ENCODE measurements at places on chromosomes 4 and X.

- no peak for DNase-seq
These were observed 994.0 kb downstream of the ARAP2 start for GRCh38 chr4:35250331-35250730.

GRCh38 chrX:13533726-13534125, 35.7 kb upstream of the EGFL6 start:
- no peak for DNase-seq

DNA sequence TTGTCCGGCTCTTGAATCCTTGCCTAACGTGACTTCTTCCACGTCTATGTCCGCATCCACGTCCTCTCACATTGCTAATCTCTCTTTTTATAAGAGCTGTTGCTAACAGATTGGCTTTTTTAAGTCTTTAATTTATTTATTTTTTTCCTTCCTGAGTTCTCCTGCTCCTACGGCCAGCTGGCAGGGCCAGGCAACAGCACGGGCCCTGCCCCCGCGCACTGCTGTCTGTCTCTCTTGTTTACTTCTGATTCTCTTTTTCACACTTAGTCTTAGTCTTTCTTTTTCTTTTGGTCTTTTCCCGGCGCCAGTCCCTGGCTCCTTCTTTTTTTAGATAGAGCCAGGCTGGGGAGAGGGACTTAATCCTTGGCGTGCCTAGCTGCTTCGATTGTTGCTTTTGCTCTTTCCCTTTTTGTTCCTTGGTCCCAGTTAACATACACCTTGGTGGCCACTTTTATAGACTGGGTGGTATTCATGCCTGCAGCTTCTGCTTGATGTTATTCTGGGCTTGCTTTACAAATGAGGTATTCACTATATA, 53.2 kb upstream of the RBMX start:
- no peak for DNase-seq

DNA sequence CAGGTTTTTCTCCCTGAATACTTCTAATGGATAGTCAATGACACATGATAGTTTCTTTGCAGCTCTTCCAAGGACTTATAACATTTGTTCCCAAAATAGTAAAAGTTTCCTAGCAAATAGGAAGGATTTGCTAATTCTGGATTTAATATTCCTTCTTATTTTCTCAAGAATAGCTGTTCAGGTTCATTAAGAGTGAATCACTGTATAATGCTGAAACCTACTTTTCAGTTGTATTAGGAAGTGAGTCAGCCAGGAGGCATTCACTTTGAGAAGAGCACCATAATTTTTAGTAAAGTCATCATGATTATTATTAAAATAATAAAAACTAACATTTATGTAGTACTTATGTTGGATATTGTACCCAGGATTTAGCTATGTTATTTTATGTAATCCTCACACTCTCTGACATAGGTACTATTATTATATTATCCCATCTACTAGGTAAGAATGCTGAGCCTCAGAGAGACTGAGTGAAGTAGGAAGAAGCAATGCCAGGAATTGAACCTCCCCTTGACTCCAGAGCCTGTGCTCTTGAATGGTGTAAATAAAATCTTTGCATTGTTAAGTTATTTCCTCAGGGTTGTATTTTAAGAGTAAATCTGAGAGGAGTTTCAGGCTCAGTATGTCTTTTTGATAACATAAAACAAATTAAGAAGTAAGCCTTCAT, 114.8 kb downstream of the REELD1 start:
- DNase-seq = no peak

DNA sequence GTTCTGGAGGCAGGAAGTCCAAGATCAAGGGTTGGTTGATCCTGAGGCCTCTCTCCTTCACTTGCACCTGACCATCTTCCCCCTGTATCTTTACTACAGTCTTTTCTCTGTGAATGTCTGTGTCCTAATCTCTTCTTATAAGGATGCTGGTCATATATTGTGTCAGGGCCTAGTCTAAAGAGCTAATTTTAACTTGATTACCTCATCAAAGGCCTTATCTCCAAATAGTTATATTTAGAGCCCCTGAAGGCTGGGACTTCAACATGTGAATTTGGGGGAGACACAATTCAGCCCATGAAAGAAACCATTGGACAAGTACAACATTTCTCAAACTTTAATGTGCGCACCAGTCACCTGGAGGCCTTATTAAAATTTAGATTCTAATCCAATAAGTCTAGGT, 62.8 kb upstream of the DYNLT3 start:
- no peak for DNase-seq

GRCh38 chrX:41923978-41924683, 777 bp upstream of the CASK start:
- peak; percentile 40 for DNase-seq

- no peak for DNase-seq
These were observed 118.4 kb downstream of the APBB2 start for GRCh38 chr4:41095973-41096372.

- DNase-seq = no peak
These were observed 174.4 kb downstream of the GRIA3 start for GRCh38 chrX:123358457-123358856.

DNA sequence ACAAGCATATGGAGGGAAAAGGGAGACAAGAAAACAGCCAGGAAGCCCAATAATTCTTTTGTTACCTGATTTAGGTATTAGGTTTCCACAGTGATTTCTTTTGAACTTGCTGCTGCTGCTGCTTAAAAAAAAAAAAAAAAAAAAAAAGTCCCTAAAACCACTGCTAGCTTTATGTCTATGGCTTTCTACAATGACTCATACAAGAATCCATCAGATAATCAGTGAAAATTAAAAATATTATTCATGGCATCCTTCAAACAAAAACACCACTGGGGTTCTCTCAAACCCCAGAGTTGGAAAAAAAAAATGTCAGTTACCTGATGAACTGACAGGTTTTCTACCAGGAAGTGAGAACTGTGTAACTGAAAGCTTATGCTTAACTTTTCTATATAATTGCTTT, 14.3 kb downstream of the EPHA5 start:
- DNase-seq = no peak

DNA sequence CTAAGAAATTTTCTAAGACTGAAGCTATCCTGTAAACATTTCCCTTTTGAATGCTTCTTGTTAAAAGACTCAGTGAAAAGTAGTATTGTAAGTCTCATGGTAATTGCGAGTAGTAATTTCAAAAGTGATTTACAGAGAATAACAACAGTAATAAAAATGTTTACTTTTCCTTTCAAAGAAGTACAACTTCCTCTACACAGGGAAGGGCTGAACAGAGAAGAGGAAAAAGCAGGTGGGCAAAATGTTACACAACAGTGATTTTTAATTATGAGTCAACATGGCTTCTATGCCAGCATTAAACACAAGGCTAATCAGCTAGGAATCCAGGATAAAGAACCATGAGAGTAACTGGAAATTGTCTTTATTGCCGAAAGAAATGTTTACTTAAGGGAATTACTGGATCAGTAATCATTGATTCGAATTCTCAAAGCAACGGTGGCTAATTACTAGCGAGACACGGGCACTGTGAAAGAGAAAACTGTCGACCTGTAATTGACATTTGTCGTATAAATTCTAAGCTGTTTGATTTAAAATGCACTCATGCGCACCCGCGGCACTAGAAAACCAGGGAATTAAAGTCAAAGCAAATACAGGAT, 15.4 kb downstream of the UTP3 start:
- DNase-seq = no peak

- DNase-seq = no peak
These were observed 260.5 kb downstream of the DKK2 start for GRCh38 chr4:106775636-106776035.

- no peak for DNase-seq
These were observed 610.2 kb downstream of the PCDH18 start for GRCh38 chr4:136922066-136922465.

- DNase-seq = peak; percentile 70
These were observed 48.5 kb upstream of the PABPC1L2A start for GRCh38 chrX:73127700-73128241.

DNA sequence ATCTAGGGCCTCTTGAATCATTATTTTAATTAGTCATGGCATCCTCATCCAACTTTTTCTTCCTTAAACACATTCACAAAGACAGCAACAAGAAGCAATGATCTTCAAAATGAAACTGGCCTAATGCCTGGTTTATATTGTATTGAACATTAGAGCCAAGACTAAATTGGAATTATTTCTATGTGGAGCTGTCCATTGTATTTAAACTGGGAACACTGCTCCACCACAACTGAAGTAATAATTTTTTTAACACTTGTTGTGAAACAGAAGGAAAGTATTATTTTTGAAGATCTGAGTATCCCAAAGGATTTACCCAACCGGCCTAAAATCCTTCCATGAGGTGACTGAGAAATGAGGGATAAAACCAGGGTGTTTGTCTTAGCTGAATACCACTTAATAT, 6.9 kb downstream of the GABRB1 start:
- no peak for DNase-seq

Data from H9 (cell line).